CD4-positive, alpha-beta T cell treated with Interleukin-17A for 1 hour (primary cell): ENCODE measurements at places on chromosomes 1 and 21.

DNA sequence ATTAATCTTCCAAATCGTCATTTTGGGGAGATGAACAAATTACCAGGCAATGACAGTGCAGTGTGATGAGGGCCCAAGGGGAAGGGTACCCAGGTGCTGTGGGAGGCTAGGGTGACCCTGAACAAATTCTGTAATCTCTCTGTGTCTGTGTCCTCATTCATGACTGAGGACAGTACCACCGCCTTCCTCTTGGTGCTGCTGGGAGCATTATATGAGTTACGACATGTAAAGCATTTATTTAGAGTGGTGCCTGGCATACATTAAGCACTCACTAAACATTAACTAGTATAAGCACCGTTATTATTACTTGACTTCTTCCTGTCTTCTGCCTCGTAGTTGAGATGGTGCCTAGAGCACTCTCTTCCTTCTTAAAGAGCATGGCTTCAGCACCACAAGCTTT, 468.2 kb upstream of the VAMP3 start:
- DNase-seq: no peak

- DNase-seq: no peak
Measured at GRCh38 chr1:71393301-71393700, 312.5 kb upstream of the ZRANB2 start.

DNA sequence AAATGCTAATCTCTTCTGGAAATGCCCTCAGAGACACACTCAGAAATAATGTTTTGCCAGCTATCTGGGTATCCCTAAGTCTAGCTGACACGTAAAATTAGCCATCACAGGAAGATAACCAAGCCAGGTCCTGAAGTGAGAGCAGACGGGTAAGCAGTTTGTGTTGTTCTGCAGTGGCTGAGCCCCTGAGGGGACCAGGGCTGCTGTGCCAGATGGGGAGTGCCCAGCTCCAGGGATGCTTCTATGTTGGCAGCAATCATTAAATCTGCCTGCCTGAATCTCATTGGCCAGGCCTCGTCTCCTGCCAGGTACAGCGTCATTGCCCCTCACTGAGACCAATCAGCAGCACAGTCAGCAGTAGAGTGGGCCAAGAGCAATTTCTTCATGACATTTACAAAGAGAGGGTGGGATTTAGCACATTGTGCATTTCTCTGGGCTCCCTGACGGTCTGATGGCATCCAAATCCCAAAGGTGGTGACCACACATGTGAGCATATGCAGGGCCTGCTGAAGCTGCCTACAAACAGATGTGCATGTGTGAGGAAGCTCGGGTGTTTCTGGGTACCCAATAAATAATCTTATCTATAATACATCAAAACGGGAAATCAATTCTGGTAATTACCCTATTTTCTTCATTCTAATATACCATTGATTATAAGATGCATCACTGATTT, 58.7 kb upstream of the LRRN2 start:
- DNase-seq: no peak

GRCh38 chr1:162151900-162152829, 82.7 kb downstream of the NOS1AP start:
- DNase-seq: no peak

GRCh38 chr1:181133969-181134418, 45.5 kb downstream of the IER5 start:
- no peak for DNase-seq

DNA sequence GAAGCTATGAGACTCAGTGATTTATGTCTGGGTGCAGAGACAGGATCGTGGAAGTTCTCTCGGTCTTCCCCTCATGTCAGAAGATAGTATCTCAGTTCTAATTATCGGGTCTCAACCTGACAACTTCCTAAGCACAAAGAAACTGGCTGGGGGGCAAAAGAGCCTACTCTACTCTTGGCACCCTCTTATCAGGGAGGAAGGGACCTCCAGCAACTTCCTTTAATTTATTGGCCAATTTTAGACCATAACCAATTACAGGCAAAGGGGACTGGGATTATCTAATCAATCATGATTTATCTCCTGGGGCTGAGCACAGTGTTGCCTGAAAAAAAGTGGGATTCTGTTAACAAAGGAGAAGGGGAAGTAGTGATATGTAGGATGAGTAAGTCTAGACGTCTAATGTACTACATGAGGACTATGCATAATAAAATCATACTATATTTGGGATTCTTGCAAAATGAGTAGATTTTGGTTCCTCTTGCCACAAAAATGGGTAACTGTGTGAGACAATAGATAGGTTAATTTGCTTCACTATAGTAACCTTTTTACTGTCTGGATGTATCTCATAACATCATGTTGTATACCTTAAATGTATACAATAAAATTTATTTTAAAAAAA, 98.8 kb downstream of the ZFYVE9 start:
- DNase-seq: no peak

DNA sequence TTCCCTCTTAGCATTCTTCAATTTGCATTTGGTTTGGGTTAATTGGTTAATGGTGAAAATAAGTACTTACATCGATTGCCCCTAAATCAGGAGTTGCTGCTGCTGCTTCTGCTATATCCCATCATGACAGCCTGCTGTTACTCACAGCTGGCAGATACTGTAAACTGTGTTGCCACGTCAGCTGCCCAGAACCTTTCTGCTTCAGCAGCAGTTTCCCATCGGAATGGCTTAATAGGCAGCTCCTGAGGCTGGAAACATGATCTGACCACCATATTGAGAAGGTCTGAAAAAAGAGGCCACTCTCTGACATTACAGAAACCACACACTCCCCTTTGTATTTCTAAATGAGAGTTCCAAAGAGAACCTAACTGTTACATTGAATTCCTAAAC, 14.3 kb upstream of the SEC16B start:
- no peak for DNase-seq

DNA sequence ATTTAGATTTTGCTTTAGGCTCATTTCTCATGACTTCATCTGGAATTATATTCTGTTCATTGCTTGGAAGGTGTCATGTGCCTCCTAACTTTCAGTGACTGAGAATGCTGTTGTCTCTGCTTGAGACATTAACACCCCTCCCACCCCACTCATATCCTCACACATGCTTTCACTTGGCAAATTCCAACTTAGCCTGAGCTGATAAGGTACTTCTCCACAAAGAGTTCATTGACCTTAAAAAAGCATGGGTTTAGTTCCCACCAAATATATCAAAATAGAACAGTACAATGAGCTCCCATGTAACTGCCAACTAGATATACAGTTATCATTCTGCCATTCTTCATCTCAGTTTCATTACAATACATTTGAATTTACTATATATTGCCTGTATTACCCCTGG, 576.5 kb upstream of the ADGRL2 start:
- DNase-seq: no peak

- peak; percentile 69 for DNase-seq
Measured at GRCh38 chr1:87045761-87046304, 131.4 kb downstream of the HS2ST1 start.

- DNase-seq: no peak
Measured at GRCh38 chr1:3312898-3313575, 141.4 kb upstream of the ARHGEF16 start.

DNA sequence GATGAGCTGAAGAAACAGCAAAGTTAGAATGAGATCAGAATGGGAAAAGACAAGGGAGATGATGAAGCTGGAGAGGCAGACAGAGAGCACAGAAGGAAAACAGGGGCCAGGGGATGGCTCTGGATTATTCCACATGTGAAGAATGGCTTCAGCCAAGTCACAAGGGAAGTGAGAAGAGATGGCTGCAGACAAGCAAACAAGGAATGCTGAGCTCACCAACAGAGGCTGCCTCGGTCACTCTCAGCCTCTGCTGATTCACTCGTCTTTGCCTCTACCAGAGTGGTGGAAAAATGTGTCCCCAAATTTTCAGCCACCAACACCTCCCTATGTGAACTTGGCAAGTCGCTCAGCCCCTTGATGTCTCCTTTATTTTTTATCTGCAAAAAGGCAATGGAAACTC, 46.7 kb downstream of the TRABD2B start:
- no peak for DNase-seq

GRCh38 chr1:200923601-200924000, 28.9 kb downstream of the INAVA start:
- no peak for DNase-seq

DNA sequence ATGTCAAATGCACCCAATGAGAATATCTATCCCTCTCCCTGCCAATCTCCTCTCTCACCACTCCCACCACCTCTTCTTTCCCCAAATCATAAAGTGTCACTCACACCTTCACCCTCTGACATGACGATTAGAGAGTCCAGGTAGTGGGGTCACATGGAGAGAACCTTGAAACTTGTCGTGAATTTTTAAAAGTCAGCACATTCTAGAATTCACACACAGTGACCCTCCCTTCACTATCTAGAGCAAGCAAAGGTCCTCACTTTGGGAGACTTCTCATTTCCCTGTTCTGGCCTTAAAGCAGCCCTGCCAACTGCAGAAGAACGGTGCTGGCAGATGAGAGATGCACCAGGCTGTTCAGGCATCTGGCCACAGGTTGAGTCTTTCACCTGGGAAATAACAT, 61.9 kb downstream of the CD34 start:
- DNase-seq: no peak

DNA sequence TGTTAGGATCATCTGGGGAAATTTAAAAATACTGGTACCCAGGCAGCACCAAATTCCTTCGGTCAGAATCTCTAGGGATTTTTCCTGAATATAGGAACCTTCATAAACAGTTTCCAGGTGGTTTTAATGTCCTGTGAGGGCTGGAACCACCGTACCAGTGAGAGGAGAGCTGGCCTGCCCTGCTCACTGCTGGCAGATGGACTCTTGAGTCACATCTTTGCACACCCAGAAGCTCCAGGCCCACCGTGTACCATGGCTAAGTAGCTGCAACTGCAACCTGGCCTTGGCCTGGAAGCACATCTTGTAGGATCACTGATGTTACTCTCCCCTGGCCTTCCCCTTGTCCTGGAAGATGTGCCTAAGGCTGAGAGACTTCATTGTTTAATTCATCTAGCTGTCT, 181.5 kb downstream of the DISC1 start:
- DNase-seq: no peak
